ENCODE measurements at places on chromosomes 6 and 20. TPM values are rescaled to one million over a fixed set of nuclear protein-coding genes. Genes with fewer than 3 reads are reported as not detected.

Gene HRH3
- total RNA-seq = not detected

Gene SS18L1
- 11.5 TPM for total RNA-seq

Gene ENPP3
- not detected for total RNA-seq

Gene SCRT2
- total RNA-seq = not detected

DNA sequence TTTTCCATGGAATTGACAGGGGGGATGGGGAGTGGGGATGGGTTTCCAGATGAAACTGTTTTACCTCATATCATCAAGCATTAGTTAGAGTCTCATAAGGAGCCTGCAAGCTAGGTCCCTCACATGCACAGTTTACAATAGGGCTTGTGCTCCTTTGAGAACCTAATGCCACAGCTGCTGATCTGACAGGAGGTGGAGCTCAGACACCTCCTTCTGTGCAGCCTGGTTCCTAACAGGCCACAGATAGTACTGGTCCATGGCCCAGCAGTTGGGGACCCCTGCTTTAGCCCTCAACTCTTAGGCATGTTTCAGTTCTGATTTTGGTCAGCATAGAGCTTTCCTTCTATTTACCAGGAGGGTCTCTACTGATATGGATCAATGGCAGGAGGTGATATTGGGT lies 251.6 kb downstream of the LAMA2 start:
- DNase-seq = no peak

GRCh38 chr6:3696525-3697088 lies 54.9 kb downstream of the PXDC1 start:
- no peak for DNase-seq
